GM19239 (cell line): ENCODE measurements at places on chromosomes 1 and 21.
A peak's percentile ranks its signal among the peaks of the same experiment; 100 is the strongest.

GRCh38 chr1:194052514-194053338, 866.3 kb upstream of the B3GALT2 start:
- DNase-seq, result no peak

- no peak for DNase-seq
These were observed 141.6 kb upstream of the IVNS1ABP start for GRCh38 chr1:185458670-185459069.

DNA sequence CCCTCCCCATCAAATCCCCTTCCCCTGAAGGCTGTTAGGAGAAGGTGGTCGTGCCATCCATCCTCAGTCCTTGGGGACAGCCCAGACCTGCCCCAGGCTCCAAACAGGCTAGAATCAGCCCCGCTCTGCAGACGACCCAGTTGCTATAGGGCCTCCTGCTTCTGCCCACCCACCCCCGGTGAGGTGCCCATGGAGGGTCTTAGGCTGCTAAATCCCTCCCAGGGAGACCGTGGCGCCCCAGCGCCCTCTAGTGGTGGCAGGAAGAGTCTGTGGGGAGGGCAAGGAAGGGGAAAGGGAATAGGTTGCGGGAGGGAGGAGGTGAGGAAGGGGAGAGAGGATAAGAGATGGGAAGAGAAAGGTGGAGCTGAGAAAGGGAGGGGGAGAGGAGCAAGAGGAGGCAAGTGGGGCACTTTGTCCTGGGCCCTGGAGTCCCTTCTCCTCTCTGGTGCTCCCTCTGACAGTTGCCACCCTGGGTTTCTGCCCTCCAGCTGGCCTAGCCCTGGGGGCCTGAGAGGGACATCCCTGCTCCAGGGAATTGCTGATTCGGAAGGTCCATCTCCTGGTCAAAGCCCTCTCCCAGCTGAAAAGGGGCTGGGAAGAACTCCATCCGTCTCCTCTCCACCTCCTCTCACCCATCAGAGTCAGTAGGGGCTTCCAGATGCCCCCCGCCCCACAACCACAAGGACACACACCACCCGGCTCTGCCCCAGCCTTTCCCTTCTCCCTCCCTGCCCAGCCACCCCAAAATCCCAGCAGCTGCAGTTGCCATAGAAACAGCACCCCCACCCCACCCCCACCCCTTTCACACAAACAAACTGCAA, 55.4 kb downstream of the CAMK2N1 start:
- DNase-seq, result no peak

DNA sequence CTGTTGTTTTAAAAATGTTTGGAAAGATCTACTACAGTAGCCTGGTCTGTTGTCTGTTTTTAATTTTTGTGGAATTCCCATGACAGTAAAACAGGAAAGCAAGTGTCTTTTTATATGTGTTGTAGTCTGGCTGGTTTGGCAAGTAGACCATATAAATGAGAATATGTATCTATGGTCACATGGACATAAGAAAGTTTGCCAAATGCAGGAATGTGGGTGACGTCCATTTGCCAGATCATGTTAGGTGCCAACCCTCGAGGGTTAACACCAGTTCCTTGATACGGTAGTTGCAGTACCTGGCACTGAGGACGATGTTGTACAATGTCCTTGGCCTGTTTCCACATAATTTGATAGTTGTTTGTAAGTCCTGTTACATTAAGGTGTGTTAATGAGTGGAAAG, 6.2 kb downstream of the DAP3 start:
- no peak for DNase-seq

GRCh38 chr1:207049974-207050391, 1.0 kb downstream of the YOD1 start:
- DNase-seq, result peak; percentile 27

DNA sequence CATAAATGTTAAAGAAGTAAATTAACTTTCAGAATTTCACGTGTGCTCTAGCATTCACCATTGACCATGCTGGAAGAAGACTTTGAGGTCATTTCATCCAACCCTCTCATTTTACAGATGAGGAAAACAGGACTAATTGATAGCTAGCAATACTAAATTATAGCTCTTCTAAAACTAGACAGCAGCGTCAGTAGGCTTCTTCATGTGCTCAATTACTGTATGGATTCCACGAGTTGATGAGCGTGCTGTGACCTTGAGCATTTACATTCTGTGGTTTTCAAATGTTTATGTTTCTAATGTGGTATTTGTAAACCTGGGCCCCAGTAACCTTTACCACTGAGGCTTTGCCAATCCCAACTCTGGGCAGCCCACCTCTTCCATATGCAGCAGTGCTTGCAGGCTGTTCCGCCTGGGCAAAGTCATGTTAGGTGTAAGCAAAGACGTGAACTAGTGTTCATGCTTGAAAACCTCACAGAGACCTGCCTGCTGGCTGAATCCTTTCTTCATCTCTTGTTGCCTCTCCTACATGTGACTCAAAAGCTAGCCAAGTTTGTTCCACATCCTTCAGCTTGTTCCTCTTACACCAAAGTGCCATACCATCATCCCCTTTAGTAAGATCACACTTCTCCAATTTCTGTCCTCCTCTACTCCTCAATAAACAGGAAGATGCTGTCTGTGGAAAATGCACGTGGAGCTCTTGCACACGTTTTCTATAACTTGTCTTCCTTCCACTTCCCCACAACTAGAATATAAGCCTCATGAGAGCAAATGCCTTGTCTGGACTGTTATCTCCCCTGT, 17.2 kb downstream of the KCNJ15 start:
- DNase-seq, result no peak

DNA sequence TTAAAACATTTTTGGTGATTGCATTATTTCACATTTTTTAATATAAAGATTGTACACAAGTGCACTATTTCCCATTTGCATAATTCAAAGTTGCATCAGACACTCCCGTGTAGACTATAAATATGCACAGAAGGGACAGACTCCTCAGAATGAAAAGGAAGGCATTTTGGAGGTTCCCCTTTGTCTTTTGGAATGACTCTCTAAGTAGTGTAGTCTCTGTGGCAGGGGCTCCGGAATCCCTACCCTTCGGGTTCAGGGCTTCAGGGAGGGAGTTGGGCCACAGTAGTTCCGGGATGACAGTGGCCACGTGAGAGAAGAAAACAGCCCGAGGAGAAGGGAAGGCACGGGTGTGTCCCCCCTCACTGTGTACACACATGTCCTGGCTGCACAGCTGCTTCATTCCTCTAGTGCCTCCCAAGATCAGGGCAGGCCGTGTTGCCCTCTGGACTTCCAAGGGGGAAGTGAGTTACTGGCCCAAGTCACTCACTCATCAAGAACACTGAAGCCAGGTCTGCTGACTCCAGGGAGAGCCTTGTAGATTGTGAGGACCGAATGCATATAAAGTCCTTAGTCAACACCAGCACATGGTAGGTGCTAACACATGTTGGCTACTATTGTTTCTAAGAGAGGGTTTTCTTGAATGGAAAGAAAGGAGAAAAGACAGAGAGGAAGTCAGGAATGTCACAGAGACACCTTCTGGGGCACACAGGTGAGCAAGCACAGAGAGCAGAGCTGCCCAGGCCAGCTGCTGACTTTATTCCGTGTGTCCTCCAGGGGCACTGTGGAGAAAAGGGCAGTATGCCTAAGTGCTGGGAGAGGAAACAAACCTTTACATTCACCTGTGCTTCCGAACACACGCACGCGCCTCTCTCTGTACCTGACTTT, 39.8 kb downstream of the LHX4 start:
- no peak for DNase-seq

DNA sequence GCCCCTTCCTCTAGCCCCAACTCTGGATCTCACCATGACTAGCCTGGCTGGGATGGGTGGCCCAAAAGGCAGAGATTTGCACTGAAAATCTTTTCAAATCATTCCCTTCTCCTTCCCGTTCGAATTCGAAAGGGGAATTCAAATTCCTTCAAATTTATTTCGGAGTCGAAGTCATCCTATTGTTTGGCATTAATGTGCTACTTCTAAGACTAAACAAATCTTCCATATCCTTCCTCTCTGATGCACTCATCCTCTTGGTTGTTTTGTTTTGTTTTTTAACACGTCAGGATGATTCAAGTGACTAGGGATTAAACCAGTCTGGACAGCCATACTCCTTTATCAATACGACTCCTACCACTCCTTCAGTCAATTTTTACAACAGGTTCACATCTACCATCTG, 95.5 kb upstream of the SGIP1 start:
- DNase-seq, result no peak

GRCh38 chr21:31905503-31906451, 33.0 kb downstream of the HUNK start:
- DNase-seq, result no peak

GRCh38 chr1:107950464-107950863, 14.5 kb downstream of the VAV3 start:
- DNase-seq, result no peak

- no peak for DNase-seq
These were observed 1.6 kb downstream of the MFAP2 start for GRCh38 chr1:16978567-16979474.

DNA sequence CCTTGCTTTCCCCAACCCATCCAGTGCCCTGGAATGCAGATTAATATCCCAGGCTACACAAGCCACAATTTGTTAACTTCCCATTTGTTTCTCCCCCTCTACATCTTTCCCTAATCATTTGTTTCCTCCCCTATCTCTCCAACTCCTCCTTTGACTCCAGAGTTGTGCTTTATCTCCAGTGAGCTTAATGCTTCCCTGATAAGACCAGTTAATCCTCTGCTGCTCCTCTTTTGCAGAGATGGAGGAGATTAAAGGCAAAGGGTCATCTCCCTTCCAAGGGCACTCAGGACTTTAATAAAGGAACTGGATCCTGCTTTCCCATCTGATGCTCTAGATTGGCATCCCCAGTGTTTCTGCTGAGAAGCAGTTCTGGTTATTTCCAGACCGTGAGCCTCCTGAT, 7.1 kb downstream of the FAM78B start:
- DNase-seq, result no peak

DNA sequence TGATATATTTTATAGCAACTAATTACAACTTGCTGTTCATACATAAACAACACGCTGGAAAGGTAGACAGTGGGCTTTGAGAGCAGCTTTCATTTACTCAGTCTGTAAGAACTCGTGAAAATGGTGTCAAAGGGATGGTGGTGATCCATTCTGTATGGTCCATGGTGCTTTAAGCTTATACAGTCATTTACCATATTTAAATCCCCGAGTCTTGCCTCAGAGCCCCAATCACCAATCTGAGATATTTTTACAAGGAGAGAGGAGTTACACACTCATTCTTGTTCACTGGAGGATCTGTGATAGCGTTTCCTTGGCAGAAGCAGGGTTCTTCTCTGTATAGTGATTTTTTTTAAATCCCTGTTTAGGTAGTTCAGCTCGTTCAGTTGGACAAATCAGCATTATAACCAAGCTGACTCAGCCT, 694.6 kb downstream of the USP25 start:
- no peak for DNase-seq

GRCh38 chr1:226814751-226815537, 55.5 kb upstream of the PSEN2 start:
- DNase-seq, result no peak

DNA sequence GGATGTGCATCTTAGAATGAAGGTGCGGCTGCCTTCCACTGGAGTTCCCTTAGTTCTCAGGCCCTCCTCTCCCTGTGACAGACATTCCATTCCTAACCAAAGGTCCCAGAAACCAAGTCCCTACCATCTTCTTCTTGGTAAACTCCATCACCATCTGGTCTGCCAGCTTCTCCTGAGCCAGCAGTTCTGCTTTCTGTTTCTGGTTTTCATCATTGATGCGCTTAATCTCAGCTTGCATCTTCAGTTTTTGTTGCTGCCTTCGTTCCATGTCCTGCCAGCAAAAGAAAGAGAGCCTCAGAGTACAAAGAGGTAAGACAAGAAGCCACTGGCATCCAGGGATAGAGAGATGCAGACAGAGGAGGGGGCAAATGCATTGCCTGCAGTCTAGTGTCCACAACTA, 18.0 kb upstream of the VSIG8 start:
- DNase-seq, result no peak

- no peak for DNase-seq
These were observed 87.3 kb upstream of the SMYD2 start for GRCh38 chr1:214193691-214194090.

GRCh38 chr1:24373044-24373443, 40.5 kb downstream of the STPG1 start:
- DNase-seq, result no peak

DNA sequence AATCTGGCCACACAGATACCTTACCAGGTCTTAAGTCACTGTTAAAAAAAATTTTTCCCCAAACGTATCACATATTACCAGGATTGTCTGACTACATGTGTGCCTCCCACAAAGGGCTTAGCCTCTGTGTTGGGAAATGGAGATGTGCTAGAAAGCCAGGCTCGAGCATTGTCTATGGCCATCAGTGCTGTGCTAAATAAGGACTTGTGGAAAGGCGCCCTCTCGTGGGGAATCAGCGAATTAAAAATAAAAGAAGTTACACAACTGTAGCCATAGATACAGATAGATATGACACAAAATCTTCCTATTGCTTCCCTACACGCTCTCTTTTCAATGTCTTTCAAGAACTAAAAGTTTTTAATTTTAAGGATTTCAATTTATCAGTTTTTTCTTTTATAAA, 47.5 kb upstream of the CRNN start:
- DNase-seq, result no peak

GRCh38 chr1:32754317-32755097, 51.9 kb upstream of the SYNC start:
- no peak for DNase-seq

- DNase-seq, result no peak
These were observed 200.4 kb downstream of the NRIP1 start for GRCh38 chr21:14864211-14865021.

GRCh38 chr1:59016390-59016789, 232.5 kb upstream of the JUN start:
- DNase-seq, result no peak

GRCh38 chr1:64975740-64976139, 9.4 kb upstream of the JAK1 start:
- DNase-seq, result no peak

DNA sequence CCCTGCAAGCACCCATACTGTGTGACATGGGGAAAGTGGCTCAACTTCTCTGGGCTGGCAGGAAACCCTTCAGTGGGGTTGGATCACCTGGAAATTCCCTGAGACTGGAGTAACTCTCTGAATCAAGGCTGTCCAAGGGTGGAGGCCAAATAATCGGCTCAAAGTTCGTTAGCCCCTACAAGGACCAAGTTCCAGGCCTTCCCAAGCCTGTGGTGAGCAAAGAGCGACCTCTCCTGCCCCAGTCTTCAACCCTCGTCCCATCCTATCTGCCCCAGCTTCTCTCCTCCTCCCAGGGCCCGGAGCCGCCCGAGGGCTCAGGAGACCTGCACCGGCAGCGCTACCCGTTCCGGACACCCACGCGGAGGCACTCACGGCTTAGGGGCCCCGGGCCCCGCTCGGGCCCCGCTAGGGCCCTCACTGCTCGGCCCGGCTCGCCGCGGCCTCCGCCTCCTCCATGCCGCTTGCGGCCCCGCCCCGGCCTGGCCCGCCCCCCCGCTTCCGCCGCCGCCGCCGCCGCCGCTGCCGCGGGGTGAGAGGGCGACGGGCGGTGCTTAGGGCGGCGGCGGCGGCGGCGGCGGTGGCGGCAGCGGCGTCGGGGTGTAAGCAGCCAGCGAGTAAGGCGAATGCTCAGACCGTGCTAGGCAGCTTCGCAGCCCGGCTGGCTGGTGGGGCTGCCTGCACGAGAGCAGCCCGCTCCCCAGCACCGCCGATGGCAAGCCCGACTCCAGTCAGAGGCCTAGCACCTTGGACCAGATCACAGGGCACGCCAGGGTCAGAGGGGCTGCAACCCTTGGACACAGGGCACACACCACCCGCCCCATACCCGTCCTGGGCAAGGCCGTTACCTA, at the start of gene POMGNT1:
TSS of gene POMGNT1 (minus strand) at position 471 of the 848 bp plus-strand sequence. CDS start 613 bp downstream, outside the sequence.
- DNase-seq, result peak; percentile 97
